Right lobe of liver (tissue), 6 donors: ENCODE measurements at places on chromosomes 13 and 19. TPM values are rescaled to one million over a fixed set of nuclear protein-coding genes. Genes with fewer than 3 reads are reported as not detected.

- H3K27me3 ChIP-seq = peaks cover 1% of the 10 kb centered on the region
- H3K4me3 ChIP-seq = no peak overlapping the region
- no peaks in the 10 kb centered on the region for H3K36me3 ChIP-seq
- H3K4me1 ChIP-seq = no peaks in the 10 kb centered on the region
- H3K27ac ChIP-seq = no peak overlapping the region
- DNase-seq = no peak
Measured at GRCh38 chr13:23098161-23098907, 82.4 kb upstream of the SGCG start.

DNA sequence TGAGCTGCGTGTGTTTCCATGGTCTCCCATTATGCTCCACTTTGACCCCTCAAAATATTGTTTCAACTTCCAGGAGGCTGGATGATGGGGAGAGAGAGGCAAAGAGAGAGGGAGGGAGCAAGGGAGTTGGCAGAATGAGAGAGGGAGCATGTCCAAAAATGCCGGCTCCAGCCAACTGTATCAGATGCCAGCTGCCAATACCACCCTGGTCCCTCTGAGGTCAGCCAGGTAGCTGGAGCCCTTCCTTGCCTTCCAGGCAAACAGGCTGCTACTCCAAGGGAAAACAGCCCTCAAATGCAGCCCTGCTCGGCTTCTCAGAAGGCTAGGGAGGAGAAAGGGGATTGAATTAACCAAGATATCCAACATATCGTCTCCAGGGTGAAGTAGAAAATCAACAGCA lies 440.0 kb downstream of the TSHZ3 start:
- H3K4me3 ChIP-seq = no peak overlapping the region
- no peaks in the 10 kb centered on the region for H3K4me1 ChIP-seq
- H3K27me3 ChIP-seq = no peaks in the 10 kb centered on the region
- no peak overlapping the region for H3K27ac ChIP-seq
- DNase-seq = no peak

DNA sequence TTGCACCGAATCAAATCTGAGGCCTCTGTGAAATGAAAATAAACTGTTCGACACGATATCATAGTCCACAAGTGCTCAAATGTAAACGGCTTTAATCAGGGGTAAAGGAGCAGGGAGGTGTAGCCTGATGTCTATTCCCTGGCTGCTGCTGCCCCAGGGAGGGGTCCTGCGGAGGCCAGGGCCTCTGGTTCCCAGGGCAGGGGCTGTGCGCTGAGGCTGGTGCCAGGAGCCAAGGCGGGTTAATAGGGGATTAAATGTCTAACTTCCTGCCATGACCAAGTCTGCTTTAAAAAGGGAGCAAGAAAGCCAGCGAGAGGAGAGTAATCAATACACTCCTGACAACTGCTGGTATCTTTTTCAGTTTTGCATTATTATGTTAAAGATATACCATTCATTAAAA lies 59.4 kb downstream of the ZNF536 start:
- no peak overlapping the region for H3K4me3 ChIP-seq
- no peaks in the 10 kb centered on the region for H3K36me3 ChIP-seq
- H3K27me3 ChIP-seq = no peaks in the 10 kb centered on the region
- DNase-seq = no peak
- no peaks in the 10 kb centered on the region for H3K4me1 ChIP-seq

GRCh38 chr13:30692113-30692512 lies 43.2 kb upstream of the ALOX5AP start:
- DNase-seq = no peak
- no peaks in the 10 kb centered on the region for H3K27me3 ChIP-seq
- no peak overlapping the region for H3K27ac ChIP-seq
- no peak overlapping the region for H3K4me3 ChIP-seq
- no peaks in the 10 kb centered on the region for H3K4me1 ChIP-seq

DNA sequence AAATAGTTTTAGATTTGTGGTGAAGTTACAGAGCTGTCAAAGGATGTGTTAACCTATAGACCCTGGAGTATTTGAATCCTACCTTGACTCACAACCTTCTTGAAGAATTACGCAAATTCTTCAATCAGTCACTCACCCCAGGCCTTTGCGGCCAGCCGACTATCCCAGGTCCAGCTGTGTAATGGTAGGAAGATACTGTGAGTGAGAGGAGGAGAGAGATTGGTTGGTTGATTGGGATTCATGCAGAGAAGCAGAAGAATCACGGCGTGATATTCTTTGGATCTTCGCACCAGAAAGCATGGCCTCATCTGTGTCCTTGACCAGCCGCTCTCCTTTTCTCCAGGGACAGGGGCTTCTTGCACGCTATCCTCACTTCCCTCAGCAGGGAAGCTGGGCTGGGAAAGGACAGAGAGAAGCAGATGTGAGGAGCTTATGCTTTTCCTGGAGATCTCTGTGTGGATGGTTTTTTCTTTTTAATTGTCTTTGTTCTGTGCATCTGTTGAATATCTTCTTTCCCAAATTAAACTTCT lies 249.1 kb downstream of the GGACT start:
- no peaks in the 10 kb centered on the region for H3K4me1 ChIP-seq
- H3K36me3 ChIP-seq = no peaks in the 10 kb centered on the region

GRCh38 chr13:32840989-32841713 lies 175.1 kb upstream of the KL start:
- DNase-seq = no peak
- H3K27ac ChIP-seq = no peak overlapping the region
- no peaks in the 10 kb centered on the region for H3K4me1 ChIP-seq
- no peaks in the 10 kb centered on the region for H3K36me3 ChIP-seq

DNA sequence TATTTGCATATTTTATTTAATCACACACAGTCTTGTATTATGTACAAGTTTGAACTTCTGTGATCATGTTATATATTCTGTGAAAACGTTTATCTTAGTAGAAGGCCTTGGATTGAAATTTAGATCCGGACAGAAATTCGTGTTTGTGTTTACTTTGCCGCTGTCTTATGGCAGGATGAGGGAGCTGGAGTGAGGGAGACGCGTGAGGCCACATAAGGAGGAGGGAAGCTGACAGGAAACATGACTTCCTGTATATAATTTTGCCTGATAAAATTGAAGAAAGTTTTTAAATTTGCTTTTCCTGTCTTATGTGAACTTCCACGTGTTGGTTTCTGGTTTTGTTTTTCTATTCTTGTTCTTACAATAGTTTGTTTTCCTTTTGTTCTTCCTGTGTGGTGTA lies 200.2 kb downstream of the MTUS2 start:
- H3K27me3 ChIP-seq = no peaks in the 10 kb centered on the region
- H3K36me3 ChIP-seq = no peaks in the 10 kb centered on the region
- peaks cover 17% of the 10 kb centered on the region for H3K4me1 ChIP-seq
- DNase-seq = no peak
- H3K4me3 ChIP-seq = no peak overlapping the region

LHB gene
- not detected for total RNA-seq
